Central memory CD4-positive, alpha-beta T cell (primary cell): ENCODE measurements at places on chromosomes 6 and 20.

GRCh38 chr6:135188718-135189117, 7.6 kb downstream of the MYB start:
- DNase-seq: no peak

DNA sequence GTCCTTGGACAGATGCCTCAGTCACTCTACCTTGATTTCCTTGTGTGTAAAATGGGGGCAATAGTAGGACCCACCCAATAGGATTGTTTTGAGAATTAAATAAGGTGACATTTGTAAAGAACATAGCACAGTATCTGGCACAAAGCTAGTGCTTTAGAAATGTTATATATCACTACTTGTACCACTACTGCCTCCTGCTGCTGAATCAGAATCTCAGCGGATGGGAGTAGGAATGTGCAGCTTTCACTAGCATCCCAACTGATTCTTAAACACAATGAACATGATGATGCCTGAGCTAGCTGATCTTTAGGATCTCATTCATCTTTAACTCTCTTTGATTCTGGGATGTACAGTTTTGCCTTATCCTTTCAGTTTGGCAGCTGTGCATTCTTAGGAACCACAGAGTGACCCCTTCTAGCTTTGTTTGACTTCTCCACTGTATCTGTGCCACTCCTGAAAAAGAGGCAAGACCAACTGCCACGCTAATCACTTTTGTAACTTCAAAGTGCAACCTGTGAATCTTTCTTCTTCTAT, 7.2 kb downstream of the PBOV1 start:
- no peak for DNase-seq

- no peak for DNase-seq
Measured at GRCh38 chr20:40489886-40490285, 199.2 kb downstream of the MAFB start.

- no peak for DNase-seq
Measured at GRCh38 chr6:135522965-135523692, 25.6 kb upstream of the AHI1 start.
